CD4-positive, alpha-beta T cell treated with Interleukin-2 at 100 ng/mL for 4 hours (primary cell): ENCODE measurements at places on chromosomes 6 and 20.
A peak's percentile ranks its signal among the peaks of the same experiment; 100 is the strongest.

DNA sequence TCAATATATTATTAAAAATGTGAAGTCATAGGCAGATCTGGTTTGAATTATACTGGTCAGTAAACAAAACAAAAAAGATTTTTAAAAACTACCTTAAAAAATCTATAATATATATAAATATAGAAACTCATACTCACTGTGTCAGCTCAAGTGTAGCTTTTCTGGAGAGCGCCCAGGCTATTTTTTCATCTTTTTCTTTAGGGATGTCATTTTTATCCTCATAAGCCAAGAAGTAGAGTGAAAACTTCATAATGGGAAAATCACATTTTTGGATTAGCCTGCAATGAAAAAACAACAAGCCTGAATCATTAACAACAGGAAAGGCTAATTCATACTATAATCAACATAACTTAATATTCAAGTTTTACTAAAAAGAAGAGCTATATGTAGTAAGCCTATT, 18.7 kb downstream of the GLO1 start:
- no peak for DNase-seq

DNA sequence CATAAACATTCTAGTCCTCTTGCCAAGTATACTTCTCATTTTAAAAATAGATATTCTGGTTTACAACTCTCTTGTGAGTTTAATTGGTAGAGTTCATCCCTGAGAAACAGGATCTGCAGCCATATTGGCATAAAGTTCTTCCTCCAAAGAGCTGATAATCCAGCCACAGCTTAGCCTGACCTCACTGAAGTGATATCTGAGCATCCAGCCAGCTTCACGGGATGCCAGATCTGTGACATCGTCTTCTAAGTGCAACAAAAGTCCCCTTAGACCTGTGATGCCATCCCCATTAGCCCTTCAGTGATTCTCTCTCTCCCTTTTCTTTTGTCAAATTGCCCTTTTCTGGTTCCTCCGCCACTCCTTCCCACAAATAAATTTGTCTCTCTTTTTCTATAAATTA, 180.6 kb upstream of the STXBP5 start:
- no peak for DNase-seq

- DNase-seq = no peak
These were observed 34.3 kb upstream of the ADTRP start for GRCh38 chr6:11812951-11813350.

- DNase-seq = no peak
These were observed 137.5 kb downstream of the ATXN1 start for GRCh38 chr6:16623731-16624130.

GRCh38 chr20:53527196-53527595, 66.4 kb downstream of the ZNF217 start:
- DNase-seq = no peak

DNA sequence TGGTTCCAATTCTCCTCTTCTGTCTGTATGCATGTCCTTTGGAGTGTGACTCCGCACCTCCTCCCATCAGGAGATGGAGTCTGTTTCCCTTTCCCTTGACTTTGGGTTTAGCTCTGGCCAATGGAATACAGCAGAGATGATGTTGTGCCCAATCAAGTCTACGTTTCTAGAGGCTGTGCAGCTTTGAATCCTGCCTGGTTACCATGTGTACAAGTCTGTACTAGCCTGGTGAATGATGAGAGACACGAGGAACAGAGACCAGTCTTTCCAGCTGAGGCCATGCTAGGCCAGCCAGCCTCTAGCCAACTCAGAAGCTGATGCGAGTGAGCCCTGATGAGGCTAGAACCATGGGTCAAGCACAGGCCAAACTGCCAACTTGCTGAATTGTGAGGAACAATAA, 83.2 kb downstream of the LAMP5 start:
- no peak for DNase-seq

DNA sequence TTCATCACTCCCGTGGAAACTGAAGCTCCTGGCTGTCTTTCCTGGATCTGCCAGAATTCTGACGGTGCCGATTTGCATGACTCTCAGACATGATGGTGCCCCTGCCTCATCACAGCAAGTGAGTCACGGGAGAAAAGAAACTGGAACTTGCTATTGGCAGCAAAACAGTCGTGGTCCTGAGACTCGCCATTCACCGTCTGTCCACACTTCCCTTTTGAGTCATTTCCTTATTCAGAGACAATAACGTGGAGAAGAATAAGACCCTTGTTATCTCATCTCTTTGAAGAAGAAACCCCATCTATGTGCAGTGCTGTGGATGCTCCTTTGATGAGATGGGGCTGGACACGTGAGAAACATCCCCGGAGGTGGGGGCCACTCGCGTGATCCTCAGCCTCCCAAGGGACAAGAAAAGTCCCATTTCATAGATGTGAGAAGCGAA, 4.2 kb downstream of the GPR31 start:
- DNase-seq = peak; percentile 38

DNA sequence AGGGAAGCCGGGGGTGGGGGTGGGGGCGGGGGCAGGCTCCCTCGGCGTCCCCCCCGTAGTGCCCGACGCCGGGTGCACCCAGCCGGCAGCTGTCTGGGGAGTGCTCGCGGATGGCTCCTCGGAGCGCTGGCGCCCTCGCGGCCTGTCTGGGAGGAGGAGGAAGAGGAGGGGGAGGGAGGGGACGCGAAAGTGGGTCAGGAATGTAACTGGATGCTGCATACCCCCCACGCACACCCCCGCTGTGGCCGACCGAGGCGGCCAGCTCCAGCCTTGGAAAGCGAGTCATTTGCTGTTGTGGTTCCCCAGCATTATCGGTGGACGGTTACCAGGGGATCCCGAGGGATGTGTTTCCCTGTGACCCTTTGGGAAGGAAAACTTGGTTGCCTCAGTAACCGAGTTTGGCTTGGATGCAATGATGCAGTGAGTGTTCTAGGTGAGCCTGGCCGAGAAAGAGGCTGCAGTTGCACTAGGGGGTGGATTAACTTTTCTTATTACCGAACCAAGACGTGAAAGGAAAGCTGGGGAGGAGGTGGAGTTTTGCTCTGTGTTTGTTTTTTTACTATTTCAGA, 55.2 kb upstream of the RREB1 start:
- DNase-seq = no peak

GRCh38 chr6:4378319-4378996, 243.1 kb upstream of the ECI2 start:
- no peak for DNase-seq

DNA sequence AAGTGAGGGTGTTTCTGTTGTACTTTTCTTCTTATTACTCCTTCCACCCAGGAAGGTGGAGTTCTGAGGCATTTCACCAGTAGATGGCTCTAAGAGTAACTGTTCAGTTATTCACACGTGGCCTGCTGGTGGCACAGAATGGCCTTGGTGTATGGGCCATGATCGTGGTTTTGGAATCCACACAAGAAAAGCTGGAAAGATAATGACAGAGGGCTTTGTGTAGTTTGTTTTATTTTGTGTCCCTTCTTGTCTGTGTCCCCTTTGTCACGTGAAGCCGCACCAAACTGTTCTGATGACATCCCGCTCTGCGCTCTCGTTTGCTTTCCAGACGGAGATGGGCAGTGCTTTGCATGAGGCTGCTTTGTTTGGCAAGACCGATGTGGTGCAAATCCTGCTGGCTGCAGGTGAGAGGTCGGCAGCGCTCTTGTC, 93.4 kb downstream of the ANKS1A start:
- no peak for DNase-seq

GRCh38 chr20:11676630-11677287, 240.9 kb upstream of the BTBD3 start:
- DNase-seq = no peak

GRCh38 chr20:22322513-22322912, 261.9 kb downstream of the FOXA2 start:
- no peak for DNase-seq

DNA sequence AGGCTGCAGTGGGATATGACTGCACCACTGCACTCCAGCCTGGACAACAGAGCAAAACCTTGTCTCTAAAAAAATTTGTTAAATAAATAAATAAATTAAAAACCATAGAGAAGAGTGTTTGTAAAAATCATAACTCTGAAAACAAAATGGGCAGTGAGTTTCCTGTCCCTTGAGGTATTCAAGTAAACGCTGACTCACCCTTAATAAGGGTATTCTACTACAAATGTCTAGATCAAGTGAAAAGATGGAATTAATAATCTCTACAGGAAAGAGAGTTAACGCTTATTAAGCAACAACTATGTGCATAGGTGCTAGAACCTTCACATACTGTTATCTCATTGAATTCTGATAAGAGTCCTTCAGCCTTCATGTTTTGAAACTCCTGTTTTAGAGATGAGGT, 19.9 kb upstream of the MBOAT1 start:
- no peak for DNase-seq
